ENCODE measurements at places on chromosomes 2 and 18.

GRCh38 chr2:101921319-101921952, 70.3 kb upstream of the IL1R2 start:
- DNase-seq: peak; percentile 15

GRCh38 chr2:27083410-27084296, 2.9 kb upstream of the KHK start:
- DNase-seq: no peak

- DNase-seq: no peak
These were observed 148.3 kb downstream of the PLCL1 start for GRCh38 chr2:197952540-197953202.

DNA sequence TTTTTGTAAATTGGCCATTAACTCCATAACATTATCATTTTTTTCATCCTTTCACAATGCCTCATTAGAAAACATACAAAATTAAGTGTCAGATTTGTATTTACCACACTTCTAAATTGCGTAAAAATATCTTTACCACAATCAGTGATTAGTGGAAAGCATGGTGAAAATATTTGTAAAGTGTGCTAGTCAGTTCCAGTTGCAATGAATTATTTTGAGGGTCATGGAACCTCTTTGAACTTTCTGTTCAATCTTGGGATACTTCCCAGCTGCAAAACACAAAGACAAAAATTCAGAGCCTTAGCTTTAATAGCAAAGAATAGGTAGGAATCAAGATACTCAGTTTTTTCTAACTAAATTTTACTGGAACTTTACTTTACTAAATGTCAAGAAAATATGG, 4.0 kb upstream of the COL3A1 start:
- DNase-seq: no peak

- DNase-seq: no peak
These were observed 43.6 kb upstream of the PTMA start for GRCh38 chr2:231664727-231665126.

DNA sequence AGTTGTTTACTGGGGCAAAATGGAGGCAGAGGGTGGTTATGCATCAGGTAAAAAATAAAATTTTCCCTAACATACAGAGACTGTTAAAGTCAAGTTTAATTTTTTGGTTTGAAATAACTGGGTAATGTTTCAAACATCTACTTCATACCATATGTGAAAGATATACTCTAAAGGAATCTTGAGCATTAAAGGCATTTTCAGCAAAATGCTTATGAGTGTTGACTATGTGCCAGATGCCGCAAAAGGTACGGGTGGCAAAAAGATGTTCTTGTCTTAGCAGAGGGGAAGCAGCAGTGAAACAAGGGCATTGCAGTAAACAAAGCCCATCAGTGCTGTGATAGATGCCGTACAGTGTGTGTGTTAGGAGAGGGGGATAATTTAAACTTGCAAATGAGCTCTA, 263.1 kb upstream of the ID2 start:
- DNase-seq: no peak

GRCh38 chr18:50656841-50657470, 97.1 kb downstream of the MAPK4 start:
- no peak for DNase-seq

GRCh38 chr2:36379710-36380448, 24.3 kb downstream of the CRIM1 start:
- DNase-seq: no peak

GRCh38 chr2:673615-674320, 3.4 kb downstream of the TMEM18 start:
- no peak for DNase-seq

Measured in CD4-positive, alpha-beta T cell treated with Interleukin-4 for 1 hour (primary cell).